Stimulated activated CD4-positive, alpha-beta T cell treated with anti-CD3 and anti-CD28 coated beads, Interleukin-4, amount 100 ng/mL, for 24 hours (primary cell): ENCODE measurements at places on chromosomes 3 and 15.

- no peak for DNase-seq
These were observed 53.6 kb downstream of the SETD5 start for GRCh38 chr3:9450991-9451390.

DNA sequence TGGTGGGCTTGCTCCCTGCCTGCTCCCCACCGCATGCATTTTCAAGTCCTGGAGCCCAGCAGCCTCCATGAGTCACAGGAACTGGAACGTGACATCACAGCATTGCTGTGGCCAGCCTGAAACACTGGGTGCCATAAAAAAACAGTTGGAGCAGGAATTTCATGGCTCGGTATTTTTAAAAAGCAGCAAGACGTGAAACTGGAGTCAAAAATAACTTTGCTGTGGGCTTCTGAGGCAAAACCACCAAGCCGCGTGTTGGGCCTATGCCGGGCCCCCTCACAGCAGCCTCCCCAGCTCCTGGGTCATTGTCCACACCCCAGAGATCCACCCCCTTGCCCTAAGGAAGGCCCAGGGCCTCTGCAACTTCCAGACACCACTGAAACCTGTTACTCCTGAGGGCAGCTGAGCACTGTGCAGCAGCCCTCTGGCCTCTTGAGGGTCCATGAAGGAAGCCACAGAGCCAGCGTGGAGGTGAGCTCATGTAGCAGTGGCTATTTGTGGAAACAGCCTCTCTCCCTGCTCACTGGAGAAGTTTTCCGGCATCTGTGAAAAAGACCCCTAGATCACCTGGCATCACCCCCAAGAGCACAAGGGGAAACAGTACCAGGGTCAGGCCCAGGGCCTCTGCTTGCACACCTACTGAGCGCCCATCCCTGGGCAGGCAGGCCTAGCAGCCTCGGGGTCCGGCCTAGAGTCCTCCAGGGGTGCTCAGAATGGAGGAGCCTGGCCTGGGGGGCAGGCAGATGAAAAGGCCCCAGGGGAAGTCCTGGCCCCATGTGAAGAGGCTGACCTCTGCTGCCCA lies 34.0 kb upstream of the DUSP7 start:
- no peak for DNase-seq

- no peak for DNase-seq
These were observed 74.1 kb downstream of the MSL2 start for GRCh38 chr3:136122006-136122405.

DNA sequence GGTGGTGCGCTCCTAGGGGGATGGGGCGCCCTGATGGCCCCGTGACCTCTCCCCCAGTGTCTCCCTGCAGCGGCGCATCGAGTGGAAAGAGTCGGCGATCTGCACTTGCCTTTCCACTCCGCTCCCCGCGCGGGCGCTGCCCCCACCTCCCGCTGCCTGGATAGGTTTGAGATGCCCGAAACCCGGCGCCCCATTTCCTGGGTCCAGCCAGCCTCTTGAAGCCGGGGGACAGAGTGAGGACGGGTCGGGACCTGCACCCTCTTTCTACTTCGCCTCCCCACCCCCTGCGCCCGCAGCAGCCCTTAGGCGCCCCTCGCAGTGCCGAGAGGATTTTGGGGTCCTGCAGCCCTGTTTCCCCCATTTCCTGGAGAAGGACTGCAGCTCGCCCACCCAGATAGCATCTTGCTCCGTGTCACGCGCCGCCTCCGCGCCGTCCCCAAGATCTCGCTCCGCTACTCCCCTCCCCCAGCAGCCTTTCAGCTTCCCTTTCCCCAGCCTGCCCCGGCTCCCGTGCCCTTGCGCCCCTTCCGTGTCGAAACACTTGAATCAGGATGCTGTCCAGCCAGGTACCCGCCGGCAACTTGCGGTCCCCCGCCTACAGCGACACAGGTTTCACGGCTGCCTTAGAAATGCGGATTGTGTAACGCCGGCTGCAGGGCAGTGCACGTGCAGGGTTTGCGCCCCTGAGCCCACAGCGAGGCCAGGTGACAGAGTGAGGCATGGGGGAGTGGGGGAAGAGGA lies 519 bp downstream of the ABHD6 start:
- DNase-seq, result peak; percentile 57

DNA sequence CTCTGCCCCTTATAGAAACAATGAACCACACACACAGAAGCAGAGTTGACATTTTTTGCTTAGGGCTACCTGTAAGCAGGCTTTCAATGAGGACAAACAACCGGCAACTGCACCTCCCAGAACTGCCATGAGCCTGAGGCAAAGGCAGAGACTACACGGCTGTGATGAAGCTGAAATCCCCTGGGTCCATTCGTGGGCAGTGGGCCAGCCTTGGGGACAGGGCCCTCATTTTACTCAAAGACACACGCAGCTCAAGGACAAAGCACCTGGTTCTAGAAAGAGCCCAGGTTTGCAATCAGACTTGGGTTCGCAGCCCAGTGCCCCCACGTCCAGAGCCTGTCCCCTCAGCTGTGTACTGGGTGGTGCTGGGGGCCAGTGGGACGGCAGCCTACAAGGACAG lies 17.9 kb downstream of the FAM174B start:
- DNase-seq, result no peak
